ENCODE measurements at places on chromosomes 11 and 22. TPM values are rescaled to one million over a fixed set of nuclear protein-coding genes. Genes with fewer than 3 reads are reported as not detected.

- no peak for DNase-seq
These were observed 90.4 kb downstream of the WNT7B start for GRCh38 chr22:45886540-45886939.

DNA sequence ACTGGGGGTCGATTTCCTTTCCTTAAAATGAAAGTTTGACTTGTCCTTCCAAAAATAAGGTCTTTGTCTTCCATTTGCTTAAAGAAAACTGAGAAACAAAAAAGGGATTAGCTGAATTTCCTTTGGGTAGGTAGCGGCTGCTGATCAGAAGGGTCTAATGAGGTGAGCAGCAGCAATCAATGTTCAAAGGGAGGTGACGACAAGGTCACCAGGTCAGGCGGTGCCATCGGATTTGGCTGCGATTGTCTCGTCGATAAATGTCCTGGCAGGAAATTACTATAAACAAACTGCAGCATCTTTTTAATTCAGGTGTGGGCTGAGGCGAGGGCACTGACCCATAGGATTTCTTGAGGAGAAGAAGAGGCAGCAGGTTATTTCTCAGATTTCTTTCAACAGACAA, 480.1 kb downstream of the NTM start:
- DNase-seq, result no peak

DNA sequence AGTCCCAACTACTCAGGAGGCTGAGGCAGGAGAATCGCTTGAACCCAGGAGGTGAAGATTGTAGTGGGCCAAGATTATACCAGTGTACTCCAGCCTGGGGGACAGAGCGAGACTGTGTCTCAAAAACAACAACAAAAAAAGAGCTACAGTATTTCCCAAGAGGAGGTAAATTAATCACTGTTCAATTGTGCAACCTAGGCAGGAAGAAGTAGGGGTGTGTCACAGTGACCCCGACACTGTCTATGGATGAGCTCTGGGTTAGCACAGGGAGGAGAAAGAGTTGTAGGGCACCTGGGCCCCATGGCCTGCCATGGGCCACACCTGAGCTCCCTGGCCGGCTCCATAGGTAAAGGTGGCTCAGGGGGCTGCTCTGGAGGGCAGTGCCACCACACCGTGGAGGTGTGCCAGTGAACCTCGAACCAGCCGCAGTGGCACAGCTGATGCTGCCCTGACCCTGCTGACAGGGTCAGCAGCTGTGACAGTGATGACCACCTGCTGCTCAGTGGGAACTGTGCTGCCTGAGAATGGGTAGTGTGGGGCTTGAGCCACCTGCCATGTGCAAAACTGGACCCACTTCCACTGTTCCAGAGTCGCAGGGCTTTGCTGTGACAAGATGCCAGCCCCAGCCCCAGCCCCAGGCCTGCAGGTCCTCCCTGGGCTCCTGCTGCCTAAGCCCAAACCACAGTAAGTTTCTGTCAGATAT, 84.0 kb upstream of the PITPNB start:
- no peak for DNase-seq

DNA sequence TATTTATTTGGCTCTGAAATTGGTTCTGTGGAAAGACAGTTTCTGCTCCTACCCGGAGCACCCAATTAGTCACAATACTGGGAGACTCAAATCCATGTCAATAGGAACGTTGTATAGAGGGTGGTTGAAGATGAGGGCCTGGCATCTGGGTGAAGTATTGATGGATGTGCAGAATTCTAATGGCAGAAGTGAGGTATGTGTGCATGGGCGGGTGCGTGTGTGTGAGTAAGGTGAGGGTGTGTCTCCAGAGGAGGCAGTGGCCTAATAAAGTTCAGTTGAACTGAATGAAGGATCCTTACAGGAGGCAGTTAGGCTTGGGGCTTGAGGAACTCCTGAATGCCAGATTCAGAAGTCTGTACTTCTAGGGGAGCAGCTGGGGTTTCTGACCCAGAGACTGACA, 71.8 kb upstream of the B3GAT1 start:
- DNase-seq, result no peak

DNA sequence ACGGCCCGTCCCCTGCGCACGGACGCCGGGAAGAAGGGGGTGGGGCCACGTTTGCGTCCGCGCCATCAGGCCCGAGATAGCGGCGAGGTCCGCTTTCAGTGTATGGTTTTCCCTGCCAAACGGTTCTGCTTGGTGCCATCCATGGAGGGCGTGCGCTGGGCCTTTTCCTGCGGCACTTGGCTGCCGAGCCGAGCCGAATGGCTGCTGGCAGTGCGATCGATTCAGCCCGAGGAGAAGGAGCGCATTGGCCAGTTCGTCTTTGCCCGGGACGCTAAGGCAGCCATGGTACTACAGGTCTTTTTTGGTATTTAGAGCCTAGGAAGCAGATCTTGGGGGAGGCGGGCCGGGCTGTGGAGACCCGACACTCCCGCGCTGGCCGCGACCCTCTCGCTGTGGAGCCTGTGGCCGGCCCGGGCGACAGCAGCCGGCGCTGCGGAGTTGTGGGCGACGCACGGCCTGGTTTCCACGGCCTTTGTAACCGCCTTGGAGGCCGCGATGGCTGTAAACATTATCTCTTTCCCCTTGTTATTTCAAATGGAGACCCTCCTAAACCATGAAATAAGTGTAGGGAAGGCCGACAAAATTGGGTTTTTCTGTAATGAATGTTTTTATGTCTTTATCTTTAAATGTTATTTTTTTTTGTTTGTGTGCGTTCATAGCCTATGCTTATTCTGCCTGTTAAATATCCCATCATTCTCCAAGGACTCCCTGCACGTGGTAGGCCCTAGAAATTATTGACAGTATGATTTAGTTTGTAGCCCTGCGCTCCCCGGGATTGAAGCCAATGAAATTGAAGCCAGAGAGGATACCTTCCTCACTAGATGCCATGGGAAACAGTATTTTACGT, at the start of gene AASDHPPT:
Gene AASDHPPT, plus strand, starts transcription at position 54 of the 847 bp plus-strand sequence. Its CDS starts 49 bp downstream, at position 103.
- no peak for DNase-seq

GRCh38 chr11:62922189-62922589, 1.0 kb upstream of the CHRM1 start:
- DNase-seq, result no peak

DNA sequence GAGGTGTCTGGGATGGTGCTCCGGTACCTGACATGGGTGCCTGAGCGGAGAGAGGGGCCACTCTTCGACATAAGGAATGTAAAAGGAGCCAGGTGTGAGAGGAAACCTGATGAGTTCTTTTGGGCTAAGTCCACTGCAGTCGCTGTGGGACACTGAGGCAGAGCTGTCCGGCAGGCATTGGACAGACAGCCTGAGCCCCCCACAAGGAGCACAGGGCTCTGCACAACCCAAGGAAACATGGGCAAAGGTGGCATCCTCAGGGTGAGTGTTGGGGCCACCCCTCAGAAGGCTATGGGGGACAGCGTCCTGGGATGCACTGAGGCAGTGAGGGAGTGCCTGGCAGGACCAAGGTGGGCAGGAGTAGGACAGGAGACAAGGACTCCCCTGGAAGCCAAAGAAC, 57.7 kb upstream of the EMID1 start:
- no peak for DNase-seq

- DNase-seq, result no peak
These were observed 17.4 kb downstream of the LMO2 start for GRCh38 chr11:33874433-33874832.

GRCh38 chr11:26719289-26719973, 2.4 kb downstream of the SLC5A12 start:
- no peak for DNase-seq

DNA sequence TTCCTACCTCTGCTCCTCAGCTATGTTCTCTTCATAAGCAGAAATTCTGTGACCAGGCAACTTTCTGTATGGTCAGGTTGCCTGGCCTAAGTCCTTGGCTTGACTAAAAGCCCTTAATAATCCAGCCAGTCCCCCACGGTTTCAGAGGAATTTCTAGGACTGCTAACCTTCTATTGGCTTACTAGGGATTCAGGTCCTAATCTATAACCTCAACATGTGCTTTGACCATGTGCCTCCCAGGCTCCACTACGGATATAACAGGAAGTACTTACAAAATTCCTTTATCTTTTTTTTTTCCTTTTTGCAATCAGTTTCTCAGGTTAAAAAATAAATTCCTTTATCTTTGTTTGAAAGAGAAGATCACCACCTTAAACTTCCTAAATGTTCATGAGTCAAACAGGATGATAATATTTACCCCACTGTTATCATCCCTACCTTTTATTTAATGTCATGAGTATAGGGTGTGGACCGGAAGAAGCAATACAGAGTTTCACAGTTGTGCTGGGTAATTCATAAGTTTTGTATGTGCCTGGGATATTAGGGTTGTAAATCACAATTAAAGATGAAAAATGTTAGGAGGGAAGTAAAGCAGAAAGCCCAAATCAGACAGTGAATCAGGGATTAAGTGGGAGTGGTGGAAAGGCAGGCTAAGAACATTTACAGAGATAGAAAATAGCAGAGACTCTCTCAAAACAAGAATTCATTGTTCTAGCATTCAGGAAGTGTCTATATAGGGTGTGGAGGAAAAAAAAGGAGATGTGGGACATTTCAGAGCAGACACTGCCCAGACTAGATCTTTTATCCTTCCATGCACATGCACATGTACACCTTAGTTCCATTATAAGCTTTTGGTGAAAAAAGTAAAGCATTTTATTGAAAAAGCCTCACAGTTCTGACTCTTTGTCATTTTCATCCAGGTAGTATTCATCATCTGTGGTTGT, 10.7 kb upstream of the POGLUT3 start:
- no peak for DNase-seq

DNA sequence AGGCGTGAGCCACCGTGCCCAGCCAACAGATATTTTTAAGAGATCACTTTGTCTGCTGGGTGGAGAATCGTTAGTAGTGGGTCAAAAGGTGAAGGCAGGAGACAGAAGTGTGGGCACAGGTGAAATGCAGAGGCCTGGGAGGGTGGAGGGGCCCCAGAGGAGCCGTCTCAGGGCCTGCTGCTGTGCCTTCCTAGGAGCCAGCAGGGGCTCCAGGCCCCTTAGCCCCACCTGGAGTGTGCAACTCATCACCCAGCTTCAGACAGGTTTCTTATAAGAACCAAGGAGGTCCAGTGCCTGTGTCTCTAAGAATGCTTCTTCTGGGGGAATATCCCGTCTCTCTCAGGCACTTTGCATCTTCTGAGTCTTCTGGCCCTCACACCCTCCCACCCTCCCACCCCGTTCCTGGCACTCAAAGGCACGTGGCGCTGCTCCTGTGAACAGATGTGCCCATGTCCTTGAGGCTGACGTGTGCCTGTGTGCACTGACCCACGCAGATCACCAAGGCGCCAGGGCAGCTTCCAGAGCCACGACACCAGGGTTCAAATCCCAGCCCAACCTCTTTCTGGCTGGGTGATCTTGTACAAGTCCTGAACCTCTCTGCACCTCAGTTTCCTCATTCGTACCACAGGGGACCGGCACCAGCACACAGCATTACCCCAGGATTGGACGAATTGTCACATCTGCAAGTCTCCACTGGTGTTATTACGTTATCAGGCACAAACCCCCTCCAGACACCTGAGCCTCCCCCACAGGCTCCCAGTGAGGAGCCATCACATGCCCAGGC, 3.4 kb downstream of the ARSA start:
- peak; percentile 82 for DNase-seq

GRCh38 chr11:65454696-65455456, 32.3 kb downstream of the NEAT1 start:
- DNase-seq, result no peak

DNA sequence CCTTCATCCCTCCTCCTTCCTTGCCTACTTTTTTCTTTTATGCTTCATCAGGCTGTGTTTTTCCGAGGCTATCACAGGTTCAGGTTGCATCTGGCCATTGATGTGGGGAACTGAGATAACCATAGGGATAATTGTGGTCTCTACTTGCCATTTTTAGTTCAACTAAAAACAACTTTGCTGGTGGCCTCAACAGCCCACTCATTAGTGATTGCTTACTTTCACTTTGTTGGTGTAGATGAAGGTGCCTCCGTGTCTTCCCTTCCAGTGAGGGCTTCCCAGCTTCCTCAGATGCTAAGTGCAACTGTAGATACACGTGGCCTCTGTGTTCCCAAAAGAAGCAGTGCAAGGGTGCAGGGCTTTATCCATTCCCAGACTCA, 35.0 kb downstream of the KCNJ1 start:
- no peak for DNase-seq

DNA sequence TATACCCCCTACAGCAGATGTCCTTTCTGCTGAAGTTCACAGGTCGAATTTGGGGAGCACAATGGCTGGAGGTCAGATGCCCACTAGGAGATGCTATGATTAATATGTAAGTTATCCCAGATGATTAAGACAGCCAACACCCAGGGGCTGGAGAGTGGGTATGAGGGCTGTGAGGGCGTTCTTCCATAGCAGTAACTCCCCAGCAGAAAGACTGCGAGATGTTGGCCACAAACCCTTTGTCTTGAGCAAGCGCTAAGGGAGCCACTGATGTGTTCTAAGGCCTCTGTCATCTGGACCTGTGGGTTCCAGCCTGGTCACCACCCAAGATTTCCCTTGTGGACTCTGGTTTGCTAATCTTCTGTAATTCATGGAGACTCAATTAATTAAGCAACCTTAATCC, 77.6 kb downstream of the BMAL1 start:
- no peak for DNase-seq

GRCh38 chr11:22405377-22405776, 67.2 kb downstream of the SLC17A6 start:
- no peak for DNase-seq

DNA sequence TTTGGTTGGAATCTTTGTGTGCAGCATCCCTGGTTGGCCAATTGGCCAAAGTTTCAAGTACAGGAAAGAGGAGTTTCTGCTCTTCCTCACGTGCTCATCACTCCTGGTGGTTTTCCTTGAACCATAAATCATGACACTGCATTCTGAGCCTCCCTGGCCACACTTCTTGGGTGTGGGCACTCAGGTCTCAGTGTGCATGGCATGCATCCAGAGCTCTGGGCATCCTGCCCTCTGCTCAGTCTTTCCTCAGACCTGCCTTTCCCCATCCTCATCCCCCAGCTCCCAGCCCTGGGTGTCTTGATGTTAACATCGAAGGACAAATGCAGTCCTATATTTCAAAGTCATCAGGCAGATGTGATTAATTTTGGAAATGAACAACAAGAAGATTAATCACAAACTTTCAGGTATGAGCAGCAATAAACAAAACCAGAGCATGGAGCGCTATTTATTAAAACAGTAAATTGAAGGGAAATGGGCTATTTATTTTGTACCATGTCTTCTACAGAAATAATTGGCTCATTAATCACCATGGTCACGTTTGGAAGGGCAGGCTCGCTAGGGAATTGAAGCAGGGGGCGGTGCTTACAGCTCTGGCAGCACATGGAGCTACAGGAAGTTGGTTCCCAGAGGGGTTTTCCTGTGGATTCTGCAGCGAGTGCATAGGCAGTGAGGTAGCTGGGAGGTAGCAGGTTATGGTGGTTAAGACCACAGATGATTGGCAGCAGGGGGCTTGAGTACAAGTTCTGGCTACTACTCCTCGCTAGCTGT, 89.6 kb downstream of the CSNK2A3 start:
- DNase-seq, result no peak

GRCh38 chr11:133239575-133239974, 292.7 kb downstream of the OPCML start:
- DNase-seq, result no peak

GRCh38 chr22:48370508-48371325, 1457.0 kb downstream of the BRD1 start:
- no peak for DNase-seq

- no peak for DNase-seq
These were observed 25.5 kb downstream of the KREMEN1 start for GRCh38 chr22:29098296-29098695.

The OR51A4 gene
- total RNA-seq, result not detected

The BLID gene
- 5.9 TPM for total RNA-seq

The KBTBD3 gene
- 3.2 TPM for total RNA-seq

The DRD2 gene
- 0.49 TPM for total RNA-seq

The POTEH gene
- not detected for total RNA-seq

The TCF20 gene
- 30.4 TPM for total RNA-seq

The TRIM29 gene
- 729 TPM for total RNA-seq

The NCAPD3 gene
- total RNA-seq, result 18.4 TPM

The LRRC75B gene
- 17.9 TPM for total RNA-seq

The CASP4 gene
- total RNA-seq, result 70.2 TPM

The SCN4B gene
- 0.98 TPM for total RNA-seq

The SMIM35 gene
- not detected for total RNA-seq

The B3GAT1 gene
- total RNA-seq, result 0.74 TPM
